ENCODE measurements at places on chromosomes 6 and 20.

DNA sequence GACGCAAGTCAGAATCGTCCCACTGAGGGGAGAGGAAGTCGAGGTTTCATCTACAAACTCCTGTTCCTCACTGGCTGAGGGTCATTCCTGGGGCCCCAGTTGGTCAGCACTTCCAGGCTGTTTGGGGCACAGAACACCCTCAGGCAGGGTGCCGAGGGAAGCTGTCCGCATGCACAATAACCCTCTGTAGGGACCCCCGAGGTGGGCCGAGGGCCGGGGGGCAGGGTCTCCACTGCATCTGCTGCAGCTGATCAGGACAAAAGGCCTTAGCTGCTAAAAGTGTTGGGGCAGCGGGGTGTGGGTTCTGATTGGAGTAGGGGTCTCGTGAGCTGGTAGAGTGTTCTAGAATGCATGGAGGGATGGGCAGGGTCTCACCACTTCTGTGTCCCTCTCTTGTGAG is 125.1 kb downstream of the TOX2 start:
- DNase-seq, result no peak

DNA sequence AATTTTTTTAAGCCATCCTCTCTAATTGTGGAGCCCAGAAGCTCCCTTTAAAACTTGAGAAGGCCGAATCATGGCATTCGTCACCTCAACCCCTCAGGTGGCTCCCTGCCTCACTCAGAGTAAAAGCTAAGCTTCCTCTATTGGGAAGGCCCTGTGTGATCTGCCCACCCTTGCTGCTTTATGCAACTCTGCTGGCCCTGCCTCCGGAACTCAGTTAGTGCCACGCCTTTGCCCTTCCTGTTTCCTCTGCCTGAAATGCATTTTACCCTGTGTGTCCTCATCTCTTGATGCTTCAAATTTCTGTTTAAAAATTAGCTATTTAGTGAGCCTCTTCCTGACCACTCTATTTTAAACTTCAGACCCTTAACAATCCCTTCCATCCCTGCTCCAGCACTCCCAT is 5.7 kb downstream of the PACRG start:
- no peak for DNase-seq

GRCh38 chr6:138719744-138720143 is 53.8 kb upstream of the CCDC28A start:
- no peak for DNase-seq

DNA sequence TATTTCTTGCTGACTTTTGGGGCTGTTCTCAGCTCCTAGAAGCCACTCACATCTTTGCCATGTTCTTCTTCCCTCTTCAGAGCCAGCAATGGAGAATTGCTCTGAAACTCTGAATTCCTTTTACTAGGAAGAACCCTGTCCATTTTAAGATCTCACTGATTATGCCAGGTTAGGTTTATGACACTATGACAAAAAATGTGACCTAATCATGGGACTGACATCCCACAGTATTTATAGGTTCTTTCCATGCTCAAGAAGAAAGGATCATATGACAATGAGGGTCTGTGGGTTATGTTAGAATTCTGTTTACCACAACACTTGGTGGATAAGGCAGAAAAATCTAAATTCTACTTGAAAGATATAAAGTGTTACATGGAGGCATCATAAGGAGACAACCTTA is 263.3 kb upstream of the CITED2 start:
- no peak for DNase-seq

GRCh38 chr20:3276680-3277015 is 37.7 kb upstream of the SLC4A11 start:
- no peak for DNase-seq

DNA sequence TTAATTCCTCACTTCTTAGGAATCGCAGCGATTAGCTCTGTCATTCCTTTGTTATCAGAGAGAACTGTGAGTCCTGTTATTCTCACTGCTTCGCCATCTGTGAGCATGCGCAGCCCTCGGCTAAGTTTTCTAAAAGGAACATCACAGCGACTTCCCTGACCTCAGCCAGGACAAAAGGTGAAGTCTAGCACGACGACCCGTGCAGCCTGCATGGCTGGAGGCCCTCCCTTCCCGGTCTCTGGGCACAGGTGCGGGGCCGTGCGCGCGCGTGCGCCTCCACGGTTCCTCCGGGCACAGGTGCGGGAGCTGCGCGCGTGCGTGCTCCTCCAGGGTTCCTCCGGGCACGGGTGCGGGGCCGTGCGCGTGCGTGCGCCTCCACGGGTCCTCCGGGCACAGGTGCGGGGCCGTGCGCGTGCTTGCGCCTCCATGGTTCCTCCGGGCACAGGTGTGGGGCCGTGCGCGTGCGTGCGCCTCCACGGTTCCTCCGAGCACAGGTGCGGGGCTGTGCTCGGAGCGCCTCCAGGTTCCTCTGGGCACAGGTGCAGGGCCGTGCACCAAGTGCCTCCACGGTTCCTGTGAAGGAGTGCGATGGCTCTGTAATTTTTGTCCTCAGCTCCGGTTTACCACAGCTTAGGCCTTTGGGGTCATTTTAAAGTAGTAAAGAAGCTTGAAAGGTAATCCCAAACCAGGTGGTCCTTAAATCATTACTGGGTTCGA is 212.3 kb downstream of the ERMARD start:
- DNase-seq, result no peak

DNA sequence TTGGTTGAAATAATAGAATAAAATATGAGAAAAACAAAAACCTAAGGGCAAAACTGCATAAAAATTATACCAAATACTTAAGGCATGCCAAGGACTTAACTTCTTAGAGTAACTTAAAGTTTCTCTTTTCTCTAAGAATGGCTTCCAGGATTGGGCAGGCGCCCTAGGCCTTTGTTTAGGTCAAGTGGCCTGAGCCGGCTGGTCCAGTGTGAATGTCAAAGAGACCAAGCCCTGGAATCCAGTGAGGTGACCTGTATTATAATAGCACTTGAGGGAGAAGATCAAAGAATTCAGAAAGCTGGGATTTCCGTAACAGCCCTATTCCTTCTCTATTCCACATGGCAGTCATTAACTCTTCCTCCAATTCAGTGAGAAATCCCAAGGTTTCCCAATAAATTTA is 6.6 kb downstream of the METTL24 start:
- DNase-seq, result no peak

GRCh38 chr20:4127344-4127743 is 112.0 kb upstream of the RNF24 start:
- DNase-seq, result no peak

DNA sequence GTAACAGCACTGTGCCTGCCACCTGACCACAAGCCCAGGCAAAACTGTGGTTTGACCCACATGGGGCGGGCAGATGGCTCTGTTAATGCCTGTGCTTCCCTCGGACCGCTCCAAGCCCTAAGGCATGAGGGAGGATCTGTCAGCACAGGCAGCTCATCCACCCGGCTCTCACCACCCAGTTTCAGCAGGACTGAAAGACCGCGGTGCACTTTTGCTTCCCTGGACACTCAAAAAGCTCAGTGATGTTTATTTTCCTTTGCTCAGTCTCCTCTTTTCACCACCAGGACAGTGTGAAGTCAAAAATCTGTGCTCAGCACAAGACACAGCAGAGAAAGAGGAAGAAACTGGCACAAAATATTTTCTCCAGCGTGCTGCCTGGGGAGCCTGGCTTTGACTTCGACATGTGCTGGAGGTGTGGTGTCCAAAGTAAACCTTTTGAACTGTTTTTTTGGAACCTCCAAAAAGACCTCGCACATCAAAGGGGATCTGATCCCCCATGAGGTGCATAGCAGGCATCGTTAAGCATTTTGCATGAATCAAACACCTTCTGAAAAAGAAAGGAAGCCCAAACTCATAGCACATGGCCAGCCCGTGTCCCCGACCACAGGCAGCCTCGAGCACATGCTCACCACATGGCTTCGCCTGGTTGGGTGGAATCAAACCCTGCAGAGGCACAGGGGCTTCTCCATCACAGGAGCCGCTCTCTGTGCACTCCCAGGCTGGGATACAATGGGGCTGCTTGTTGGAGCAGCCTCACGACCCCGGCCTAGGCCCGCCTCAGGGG is 441.7 kb upstream of the JARID2 start:
- no peak for DNase-seq

DNA sequence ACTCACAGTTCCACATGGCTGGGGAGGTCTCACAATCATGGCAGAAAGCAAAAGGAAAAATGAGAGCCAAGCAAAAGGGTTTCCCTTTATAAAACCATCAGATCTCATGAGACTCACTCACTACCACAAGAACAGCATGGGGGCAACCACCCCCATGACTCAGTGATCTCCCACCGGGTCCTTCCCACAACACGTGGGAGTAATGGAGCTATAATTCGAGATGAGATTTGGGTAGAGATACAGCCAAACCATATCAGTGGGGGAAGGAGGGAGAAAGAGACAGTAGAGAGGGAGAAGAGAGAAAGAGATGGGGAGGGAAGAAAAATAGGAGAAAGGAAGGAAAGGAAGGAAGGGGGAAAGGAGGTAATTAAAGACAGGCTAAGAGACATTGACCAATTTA is 30.1 kb downstream of the GMDS start:
- no peak for DNase-seq

- no peak for DNase-seq
Observed at GRCh38 chr6:2173203-2173961, 72.0 kb downstream of the GMDS start.

- no peak for DNase-seq
Observed at GRCh38 chr6:137637121-137637520, 142.9 kb upstream of the OLIG3 start.

GRCh38 chr20:20167698-20168097 is 115.4 kb downstream of the CFAP61 start:
- no peak for DNase-seq

GRCh38 chr6:10526156-10526555 is 5.0 kb downstream of the GCNT2 start:
- DNase-seq, result no peak

DNA sequence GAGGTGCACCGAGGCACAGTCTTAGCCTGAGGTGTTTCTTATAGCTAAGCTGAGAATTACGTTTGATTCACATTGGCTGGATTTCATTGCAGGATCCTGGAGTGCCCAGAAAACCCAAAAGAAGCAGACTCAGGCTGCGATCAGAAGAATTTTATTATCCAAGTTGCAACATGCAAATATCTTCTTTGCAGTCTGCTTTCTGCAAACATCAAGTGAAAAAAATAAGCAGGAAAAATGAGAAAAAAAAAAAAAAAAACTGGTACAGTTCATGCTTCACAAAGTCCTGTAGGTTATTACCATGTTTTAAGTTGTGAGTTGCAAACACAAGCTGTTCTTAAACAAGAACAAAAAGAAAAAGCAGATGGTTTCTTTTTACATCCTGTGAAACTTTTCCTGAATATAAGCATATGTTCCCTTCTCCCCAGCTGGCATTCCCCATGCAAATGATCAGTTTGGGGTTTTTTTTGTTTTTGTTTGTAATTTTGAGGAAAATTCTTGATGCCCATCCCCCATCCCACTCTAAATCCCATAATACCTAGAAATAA is 349.0 kb downstream of the CBLN4 start:
- DNase-seq, result no peak
